ENCODE measurements at places on chromosomes 11 and 22.

- no peak for DNase-seq
Observed at GRCh38 chr11:64607381-64607985, 16.5 kb downstream of the SLC22A12 start.

DNA sequence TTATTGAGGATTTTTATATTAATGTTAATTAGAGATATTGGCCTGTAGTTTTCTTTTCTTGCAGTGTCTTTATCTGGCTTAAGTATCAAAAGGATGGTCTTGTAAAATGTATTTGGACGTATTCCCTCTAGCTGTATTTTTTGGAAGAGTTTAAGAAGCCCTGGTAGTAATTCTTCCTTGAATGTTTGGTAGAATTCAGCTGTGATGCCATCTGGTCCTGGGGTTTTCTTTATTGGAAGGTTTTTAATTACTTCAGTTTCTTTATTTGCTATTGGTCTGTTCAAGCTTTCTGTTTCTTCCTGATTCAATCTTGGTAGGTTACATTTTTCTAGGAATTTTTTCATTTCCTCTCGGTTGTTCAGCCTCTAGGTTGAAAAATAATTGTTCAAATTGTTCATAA lies 255.0 kb upstream of the TBCEL start:
- DNase-seq = no peak

- DNase-seq = no peak
Observed at GRCh38 chr11:18768472-18768901, 23.1 kb downstream of the PTPN5 start.

DNA sequence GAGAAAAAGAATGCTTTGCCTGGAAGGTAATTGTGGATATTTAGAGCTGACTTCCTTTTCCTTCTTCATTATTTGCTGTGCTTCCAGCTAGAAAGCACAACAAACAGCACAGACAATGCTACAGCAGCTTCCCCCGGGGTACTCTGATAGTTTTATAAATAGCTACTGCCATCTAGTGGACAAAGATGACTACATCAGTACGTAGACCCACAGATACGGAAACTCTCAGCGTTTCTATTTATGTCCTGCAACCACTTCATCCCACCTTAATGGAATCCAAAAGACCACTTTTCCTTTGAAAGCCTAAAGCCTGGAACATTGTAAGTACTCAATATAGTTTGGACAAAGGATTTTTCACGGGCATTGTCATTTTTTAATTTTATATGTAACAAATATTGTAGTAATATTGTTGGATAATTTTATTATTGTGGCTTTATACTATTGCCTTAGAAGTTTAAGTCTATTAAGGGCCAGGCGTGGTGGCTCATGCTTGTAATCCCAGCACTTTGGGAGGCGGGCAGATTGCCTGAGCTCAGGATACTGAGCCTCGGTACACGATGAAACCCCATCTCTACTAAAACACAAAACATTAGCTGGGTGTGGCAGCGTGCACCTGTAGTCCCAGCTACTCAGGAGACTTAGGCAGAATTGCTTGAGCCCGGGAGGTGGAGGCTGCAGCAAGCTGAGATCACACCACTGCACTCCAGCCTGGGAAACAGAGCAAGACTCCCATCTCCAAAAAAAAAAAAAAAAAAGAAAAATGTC lies 7.5 kb downstream of the HSPA8 start:
- no peak for DNase-seq

- DNase-seq = no peak
Observed at GRCh38 chr11:36278531-36279282, 10.5 kb downstream of the COMMD9 start.

DNA sequence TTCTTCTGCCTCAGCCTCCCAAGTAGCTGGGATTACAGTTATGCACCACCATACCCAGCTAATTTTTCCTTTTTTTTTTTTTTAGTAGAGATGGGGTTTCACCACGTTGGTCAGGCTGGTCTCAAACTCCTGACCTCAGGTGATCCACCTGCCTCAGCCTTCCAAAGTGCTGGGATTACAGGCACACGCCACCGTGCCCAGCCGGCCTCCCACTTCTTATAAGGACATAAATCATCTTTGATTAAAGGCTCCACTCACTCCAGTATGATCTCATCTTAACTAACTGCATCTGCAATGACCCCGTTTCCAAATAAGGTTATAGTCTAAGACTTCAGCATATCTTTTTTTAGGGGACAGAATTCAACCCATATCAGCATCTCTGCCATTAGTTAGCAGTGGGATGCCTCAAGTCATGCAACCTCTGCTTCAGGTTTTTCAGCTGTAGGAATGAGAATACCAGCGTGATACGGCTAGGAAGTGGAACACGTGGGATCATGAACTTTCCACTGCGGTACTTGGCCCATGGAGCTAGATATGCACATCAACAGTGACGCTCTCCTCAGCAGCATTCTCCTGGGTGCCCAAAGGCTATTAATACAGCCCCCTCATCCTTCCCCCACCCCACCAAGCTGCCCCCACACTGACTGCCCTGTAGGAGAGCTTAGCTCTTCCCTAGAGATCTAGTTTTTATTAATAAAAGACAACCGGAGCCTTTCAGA lies 41.4 kb downstream of the MCHR1 start:
- no peak for DNase-seq

- DNase-seq = no peak
Observed at GRCh38 chr11:11229647-11230046, 123.4 kb downstream of the CSNK2A3 start.

- no peak for DNase-seq
Observed at GRCh38 chr11:122071709-122072202, 44.3 kb downstream of the BLID start.

DNA sequence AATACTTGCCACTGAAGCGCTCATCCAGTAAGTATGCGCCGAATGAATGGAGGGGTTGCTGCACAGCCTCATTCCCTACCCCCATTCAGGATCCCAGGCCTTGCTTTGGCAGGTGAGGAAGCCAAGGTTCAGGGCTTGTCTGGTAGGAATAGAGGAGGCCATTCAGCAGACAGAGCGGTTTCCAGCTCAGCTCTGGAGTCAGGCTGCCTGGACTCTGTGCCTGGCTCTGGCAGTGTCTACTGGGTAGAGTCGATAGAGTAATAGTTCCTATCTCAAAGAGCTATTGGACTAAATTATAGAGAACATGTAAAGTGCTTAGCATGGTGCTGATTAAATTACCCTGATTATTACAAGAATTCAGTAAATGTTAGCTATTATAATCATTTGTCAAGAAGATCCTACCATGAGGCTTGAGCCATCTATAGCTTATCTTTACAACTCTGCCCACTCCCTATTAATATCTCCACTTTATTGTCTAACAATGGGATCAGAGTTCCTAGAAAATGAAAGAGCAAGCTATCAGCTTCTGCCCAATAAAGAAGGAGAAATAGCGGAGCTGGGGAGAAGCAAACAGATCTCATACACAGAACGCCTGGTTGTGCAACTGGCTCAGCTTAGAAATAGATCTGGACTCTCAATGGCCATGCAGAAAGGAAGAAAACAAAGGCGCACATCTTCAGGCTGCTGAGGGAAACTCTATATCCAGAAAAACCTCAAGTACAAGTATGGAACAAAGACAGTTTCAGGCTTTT lies 6.6 kb upstream of the SNX32 start:
- DNase-seq = no peak

- no peak for DNase-seq
Observed at GRCh38 chr22:47204002-47204979, 441.8 kb downstream of the TBC1D22A start.
